CD8-positive, alpha-beta memory T cell (primary cell): ENCODE measurements at places on chromosomes 3 and 15. TPM values are rescaled to one million over a fixed set of nuclear protein-coding genes. Genes with fewer than 3 reads are reported as not detected.

DNA sequence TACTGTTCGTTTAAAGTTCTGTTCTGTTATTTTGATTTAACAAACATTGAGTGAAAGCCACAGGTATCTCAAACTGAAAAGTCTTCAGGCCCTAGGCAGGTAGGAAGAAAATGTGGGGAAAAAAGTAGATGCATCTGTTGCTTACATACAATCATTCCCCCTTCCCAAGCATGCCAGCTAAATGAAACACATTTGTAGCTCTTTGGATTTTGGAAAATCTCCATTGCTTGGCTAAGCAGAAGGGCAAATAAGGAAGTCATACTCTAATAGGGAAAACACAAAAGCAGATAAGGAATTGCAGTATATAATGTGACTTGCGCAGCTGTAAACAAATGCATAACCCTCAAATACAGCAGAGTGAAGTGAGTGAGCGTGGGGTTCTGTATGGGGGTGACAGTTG is 375.9 kb downstream of the FGF12 start:
- no peaks in the 10 kb centered on the region for H3K36me3 ChIP-seq
- DNase-seq: no peak
- no peak overlapping the region for H3K27ac ChIP-seq
- no peaks in the 10 kb centered on the region for H3K4me1 ChIP-seq
- no peaks in the 10 kb centered on the region for H3K27me3 ChIP-seq

SLC35A5 gene
- polyA plus RNA-seq: 18.3 TPM

IMPG2 gene
- polyA plus RNA-seq: not detected

OIP5 gene
- polyA plus RNA-seq: 0.58 TPM

- no peak overlapping the region for H3K27ac ChIP-seq
- no peak for DNase-seq
- H3K27me3 ChIP-seq: peaks cover 6% of the 10 kb centered on the region
- no peaks in the 10 kb centered on the region for H3K36me3 ChIP-seq
Measured at GRCh38 chr15:29142129-29142747, 127.4 kb downstream of the NSMCE3 start.

- H3K27me3 ChIP-seq: no peaks in the 10 kb centered on the region
- H3K4me1 ChIP-seq: peaks cover 18% of the 10 kb centered on the region
- H3K36me3 ChIP-seq: peaks cover 23% of the 10 kb centered on the region
- peak overlapping the region; percentile 77 for H3K4me3 ChIP-seq
Measured at GRCh38 chr3:48686538-48687219, 964 bp upstream of the NCKIPSD start.

DNA sequence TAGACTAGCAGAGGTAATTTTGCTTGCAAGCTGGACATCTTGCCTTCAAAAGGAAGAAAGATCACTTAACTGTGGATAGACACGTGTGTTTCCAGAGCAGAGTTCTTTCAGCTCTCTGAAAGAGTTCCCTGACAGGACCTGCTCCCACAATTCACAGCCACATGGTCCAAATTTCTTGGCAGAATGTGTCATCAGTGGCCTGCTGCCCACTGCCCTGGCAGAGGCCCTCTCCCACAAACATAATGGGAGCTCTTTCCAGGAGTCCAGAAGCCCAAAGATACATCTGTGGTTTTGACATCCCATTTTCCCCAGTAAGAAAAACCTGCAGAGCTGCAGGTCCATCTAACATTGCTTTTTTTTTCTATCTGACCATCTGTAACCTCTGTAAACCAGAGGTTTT is 48.3 kb downstream of the SERPINI1 start:
- DNase-seq: no peak
- H3K27ac ChIP-seq: no peak overlapping the region
- H3K36me3 ChIP-seq: no peaks in the 10 kb centered on the region
- no peaks in the 10 kb centered on the region for H3K27me3 ChIP-seq

DNA sequence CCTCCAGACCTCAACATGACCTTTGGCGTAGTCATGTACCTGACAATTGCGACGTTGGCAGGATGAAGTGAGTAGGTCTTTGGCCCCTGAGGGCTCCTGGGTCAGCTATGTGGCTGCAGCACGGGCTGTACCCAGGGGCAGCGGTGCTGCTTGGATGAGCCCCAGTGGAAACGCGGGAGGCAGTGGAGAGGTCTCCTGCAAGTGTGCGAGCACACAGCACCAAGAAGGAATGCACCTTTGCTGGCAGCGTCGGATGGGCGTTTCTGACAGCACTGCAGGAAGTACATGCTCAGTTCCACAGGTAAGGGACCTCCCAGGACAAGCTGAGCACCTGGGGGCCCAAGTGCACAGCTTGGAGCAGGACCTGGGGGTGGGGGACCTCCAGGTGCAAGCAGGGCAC is 67.4 kb upstream of the UNC13C start:
- no peaks in the 10 kb centered on the region for H3K27me3 ChIP-seq
- H3K27ac ChIP-seq: no peak overlapping the region
- H3K4me3 ChIP-seq: no peak overlapping the region
- H3K36me3 ChIP-seq: no peaks in the 10 kb centered on the region
